Activated naive CD8-positive, alpha-beta T cell treated with anti-CD3 and anti-CD28 coated beads, Interleukin-2, amount 50 U/mL, for 16 hours (primary cell): ENCODE measurements at places on chromosomes 13 and 19.
A peak's percentile ranks its signal among the peaks of the same experiment; 100 is the strongest.

GRCh38 chr13:21501686-21502085 lies 42.6 kb upstream of the ZDHHC20 start:
- DNase-seq = no peak

- DNase-seq = no peak
These were observed 83.9 kb upstream of the IRS2 start for GRCh38 chr13:109870274-109870673.

- DNase-seq = no peak
These were observed 32.2 kb upstream of the RANBP3 start for GRCh38 chr19:6010107-6010506.

- no peak for DNase-seq
These were observed 450.0 kb upstream of the SLC10A2 start for GRCh38 chr13:103516015-103516795.

GRCh38 chr19:35142606-35143230 lies 337 bp upstream of the FXYD7 start:
- peak; percentile 34 for DNase-seq

GRCh38 chr19:1914826-1915341 lies 9.7 kb downstream of the ADAT3 start:
- no peak for DNase-seq

- no peak for DNase-seq
These were observed 23.5 kb downstream of the ACTN4 start for GRCh38 chr19:38670921-38671398.

DNA sequence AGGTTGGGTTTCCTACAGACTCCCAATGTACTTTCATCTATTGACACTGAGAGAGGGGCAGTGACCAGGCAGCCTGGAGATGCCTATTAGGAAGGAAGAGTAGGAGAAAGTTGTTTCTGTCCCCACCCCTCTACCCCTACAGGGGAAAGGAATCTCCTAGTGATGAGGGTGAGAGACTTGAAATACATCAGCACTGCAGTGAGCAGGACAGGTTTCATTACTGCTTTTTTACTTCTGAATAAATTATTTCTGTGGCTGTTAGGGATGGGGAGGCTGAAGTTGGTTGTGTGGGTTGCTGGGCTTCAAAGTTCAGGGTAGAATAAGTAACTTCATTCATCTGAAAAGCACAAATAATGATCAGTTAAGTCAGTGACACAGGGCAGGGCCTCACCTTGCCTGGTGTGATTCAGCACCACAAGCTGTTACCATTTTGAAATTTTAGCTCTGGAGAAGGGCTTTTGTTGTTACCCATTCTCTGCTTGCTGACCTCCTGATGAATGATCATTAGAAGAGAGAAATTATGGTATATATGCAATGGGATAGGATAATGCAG lies 19.3 kb downstream of the CEACAM1 start:
- no peak for DNase-seq

- no peak for DNase-seq
These were observed 141.3 kb downstream of the ZAR1L start for GRCh38 chr13:32173881-32174280.

GRCh38 chr19:41792513-41793413 lies 3.6 kb upstream of the CEACAM3 start:
- peak; percentile 7 for DNase-seq

DNA sequence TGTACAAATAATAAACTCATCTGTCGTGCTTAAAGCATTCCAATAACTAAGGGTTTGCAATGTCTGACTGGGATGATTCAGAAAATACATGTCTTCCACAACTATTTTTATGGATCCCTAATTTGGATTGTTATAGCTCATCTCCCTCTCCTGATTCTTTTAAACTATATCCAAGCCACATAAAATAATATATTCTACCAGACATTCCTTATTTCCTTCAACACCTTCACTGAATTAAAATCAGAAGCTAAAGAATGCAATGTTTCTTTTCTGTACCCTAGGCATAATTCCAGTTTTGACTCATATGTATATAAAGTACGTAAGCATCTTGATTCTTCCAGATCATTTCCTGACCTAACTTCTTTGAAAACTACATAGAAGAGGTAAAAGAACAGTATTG lies 420.4 kb downstream of the EFNB2 start:
- no peak for DNase-seq

- DNase-seq = peak; percentile 61
These were observed 659 bp downstream of the ERF start for GRCh38 chr19:42254089-42254849.

GRCh38 chr13:68056816-68057710 lies 826.9 kb upstream of the PCDH9 start:
- no peak for DNase-seq

DNA sequence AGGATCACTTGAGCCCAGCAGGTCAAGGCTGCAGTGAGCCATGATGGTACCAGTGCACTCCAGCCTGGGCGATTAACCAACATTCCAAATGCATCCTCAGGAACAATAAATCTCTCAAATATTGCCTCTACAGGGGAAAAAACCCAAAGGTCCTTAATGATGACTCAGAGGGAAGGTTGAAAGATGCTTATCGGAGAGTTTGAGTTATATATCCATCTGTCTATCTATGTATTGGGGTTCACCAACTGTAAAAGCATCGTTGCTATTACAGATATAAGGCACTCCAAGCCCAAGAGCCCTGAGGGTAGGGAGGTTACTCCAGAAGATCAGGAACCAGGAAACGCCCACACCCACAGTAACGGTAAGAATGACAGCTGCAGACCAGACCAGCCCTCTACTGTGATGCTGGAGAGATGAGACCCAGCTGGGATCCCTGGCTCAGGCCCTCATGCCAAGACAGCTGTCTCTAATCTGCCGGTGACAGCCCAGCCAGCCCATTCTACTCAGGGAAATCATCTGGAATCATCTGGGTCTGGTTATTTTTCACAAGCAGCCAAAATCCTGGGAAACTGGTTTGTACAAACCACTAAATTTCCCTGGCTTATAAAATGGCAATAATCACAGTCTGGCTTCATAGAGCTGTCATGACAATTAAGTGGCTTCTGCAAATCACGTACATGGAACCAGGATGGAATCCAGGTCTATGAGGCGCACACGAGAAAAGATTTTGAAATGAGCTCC lies 23.8 kb downstream of the TEX101 start:
- no peak for DNase-seq

DNA sequence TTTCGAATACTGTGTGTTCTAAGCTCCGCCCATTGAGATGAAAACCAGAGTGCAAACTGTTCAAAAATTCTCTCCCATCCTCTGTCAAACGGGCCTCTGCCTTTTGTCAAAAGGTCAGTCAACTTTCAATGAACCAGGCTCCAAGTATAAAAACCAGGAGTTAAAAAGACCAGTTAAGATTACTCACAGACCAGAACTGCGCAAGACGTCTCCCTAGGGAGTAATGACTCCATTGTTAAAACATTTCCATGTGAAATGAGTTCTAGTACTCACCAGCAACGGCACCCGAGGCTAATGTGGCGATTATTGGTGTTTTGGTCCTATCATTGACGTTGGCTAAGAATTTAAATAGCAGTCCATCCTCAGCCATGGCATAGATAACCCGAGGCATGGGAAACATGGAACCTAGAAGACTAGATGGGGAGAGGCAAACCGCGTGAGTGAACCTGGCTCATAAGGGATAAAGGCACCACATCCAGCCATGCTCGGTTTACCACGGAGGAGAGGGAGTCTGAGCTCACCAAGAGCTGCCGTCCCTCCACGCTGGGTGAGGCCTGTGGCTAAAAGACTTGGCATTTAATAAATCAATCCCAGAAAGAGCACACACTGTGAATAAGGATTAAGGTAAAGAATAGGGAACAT lies 73.3 kb downstream of the SLC7A1 start:
- DNase-seq = no peak

GRCh38 chr19:44356383-44357111 lies at the start of gene ZNF112:
ZNF112 (minus strand) TSS chr19:44356680; CDS start chr19:44340539, 16,141 bp downstream.
- DNase-seq = no peak

DNA sequence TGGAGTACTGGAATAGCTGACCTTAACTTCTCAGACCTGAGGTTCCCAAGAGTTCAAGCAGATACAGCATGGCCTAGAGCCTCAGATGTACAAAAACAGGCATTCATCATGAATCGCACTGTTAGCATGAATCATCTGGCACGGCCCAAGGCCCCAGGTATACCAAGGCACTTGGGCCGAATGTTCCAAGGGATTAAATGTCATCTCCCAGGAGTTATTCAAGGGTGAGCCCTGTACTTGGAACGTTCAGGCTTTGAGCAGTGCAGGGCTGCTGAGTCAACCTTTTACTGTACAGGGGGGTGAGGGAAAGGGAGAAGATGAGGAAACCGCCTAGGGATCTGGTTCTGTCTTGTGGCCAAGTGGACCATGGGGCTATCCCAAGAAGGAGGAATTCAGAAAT lies 6.3 kb downstream of the KLK3 start:
- DNase-seq = no peak

GRCh38 chr13:43785650-43786471 lies 911 bp downstream of the ENOX1 start:
- no peak for DNase-seq

DNA sequence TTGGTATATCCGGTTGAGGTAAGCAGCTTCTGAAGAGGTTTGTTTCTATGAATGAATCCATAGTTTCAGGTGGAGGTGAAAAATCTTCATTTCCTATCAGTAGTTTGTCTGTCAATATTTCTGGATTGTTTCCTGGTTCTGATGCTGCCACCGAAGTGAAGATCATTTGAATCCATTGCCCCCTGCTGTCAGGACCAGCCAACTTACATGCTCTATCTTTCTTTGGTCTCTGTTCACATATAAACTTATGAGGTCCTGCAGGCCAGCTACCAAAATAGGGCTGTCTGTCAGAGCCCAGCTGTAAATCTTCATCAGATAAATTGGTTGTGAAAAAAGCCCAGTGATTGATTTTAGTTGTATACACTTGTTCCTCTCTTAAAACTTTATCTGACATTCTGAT lies 15.2 kb upstream of the N4BP2L1 start:
- no peak for DNase-seq

- DNase-seq = no peak
These were observed 28.2 kb downstream of the ACTN4 start for GRCh38 chr19:38675611-38676010.

DNA sequence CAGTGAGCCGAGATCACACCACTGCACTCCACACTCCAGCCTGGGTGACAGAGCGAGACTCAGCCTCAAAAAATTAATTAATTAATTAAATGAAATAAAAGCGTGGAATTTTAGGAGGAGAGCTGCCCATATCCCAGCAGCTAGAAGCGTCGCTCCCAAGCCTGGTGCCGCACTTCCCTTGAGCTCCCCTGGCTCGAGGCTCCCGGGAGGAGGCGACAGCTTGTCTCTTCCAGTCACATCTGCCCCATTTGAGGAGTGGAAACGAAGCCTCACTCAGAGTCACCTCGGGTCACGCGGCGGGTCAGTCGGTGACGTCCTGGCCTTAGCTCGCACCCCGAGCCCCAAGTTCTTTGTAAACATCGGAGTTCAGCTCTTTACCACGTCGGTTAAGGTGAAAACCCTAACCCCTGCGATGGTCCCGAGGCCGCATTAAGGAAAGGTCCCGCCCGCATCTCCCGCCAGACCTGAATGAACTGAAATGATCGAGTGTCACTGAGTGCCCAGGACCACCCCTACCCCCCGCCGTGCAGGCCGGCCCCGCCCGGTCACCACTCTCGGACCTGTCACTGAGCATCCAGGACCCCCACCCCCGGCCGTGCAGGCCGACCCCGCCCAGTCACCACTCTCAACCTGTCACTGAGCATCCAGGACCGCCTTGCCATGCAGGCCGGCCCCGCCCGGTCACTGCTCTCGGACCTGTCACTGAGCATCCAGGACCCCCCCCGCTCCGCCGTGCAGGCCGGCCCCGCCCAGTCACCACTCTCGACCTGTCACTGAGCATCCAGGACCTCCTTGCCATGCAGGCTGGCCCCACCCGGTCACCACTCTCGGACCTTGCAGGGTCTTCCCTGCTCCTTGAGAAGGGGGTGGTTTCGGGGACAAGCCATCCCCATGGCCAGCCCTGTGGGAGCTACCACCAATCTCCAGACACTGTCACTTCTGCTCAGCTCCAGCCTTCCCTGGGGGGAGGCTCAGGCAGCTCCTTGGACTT lies 176.9 kb downstream of the KDM4B start:
- no peak for DNase-seq

GRCh38 chr19:10364644-10365043 lies 15.7 kb downstream of the TYK2 start:
- DNase-seq = no peak

- DNase-seq = no peak
These were observed 390.7 kb downstream of the DCT start for GRCh38 chr13:94088742-94089141.

DNA sequence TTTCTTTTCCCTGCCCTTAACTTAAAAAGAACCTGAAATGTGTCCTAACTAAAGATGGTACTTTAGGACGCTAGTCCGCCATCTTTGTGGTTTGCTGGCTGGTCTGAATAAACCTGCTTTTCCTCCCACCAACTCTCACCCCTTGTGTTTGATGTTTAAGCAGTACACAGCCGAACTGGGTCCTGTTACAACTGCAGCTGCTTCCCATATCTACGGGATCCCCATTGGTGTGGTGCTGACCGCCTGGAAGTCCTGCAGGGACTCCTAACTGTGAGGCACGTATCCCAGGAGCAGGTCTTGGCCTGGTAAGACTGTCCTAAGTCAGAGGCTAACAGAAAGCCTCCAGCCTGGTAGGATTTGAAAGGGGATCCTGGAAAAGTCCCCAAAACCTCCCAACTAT lies 40.9 kb upstream of the VSTM2B start:
- DNase-seq = no peak

DNA sequence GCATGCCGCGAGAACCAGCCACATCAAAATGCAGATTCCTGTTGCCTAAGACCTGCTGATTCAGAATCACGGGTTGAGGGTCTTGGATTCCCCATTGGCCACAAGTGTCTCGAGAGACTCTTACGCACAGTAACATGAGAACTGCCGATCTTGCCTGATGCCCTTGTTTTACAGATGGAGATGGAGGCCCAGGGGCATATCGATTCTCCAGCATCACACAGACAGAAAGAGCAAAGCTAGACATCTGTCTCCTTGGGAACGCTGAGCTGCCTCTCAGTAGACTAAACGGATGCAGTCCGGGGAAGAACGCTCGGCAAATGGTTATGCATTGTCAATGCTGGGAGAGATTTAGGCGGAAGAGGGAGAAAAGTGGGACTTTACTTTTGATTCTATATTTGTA lies 5.4 kb downstream of the NLRP12 start:
- DNase-seq = no peak

DNA sequence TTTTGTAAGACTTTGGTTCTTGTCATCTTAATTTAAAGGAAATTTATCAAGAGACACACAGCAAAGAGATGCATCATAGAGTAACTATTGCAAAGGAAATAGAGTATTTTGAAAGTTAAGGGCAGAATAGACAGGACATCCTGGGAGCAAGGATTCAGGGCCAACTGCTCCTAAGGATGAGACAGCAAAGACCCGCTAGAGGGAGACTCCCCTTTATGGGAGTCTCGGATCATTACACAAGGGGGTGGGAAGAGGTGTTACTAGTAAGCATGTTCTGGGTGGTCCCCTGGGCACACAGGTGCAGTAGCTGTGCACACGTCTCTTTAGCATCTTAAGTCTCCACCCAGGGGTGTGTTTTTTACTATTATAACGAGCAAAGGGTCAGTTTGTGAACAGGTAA lies 9.6 kb downstream of the ZSCAN5C start:
- DNase-seq = no peak

DNA sequence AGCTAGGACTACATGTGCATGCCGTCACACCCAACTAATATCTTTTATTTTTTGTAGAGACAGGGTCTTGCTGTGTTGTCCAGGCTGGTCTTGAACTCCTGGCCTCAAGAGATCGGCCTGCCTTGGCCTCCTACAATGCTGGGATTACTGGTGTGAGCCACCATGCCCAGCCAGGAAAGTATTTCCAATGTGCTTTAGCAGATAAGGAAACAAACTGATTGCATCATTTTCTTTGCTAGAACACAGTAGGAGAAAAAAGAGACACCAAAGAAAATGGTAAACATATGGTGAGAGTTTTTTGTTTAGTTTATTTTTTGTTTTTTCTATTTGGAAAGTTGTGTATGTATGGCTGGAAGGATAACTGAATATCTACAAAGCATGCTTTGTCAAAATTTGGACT lies 46.9 kb upstream of the AKAP11 start:
- DNase-seq = no peak
